ENCODE measurements at places on chromosomes 6 and 20.

DNA sequence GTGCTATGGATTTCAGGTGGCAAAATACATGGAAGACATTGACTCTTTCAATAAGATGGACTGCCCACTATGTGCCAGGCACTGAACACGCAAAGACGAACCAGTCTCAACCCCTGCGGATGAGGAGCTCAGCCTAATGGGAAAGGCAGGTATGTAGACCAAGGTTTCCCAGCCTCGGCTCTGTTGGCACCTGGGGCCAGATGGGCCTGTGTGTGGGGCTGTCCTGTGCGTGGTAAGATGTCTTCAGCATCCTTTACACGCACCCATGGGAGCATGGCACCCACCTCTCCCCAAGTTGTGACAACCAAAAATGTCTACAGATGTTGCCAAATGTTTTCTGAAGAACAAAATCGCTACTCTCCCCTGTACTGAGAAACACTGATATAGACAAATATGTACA, 82.6 kb upstream of the FOXQ1 start:
- no peak for DNase-seq

- no peak for DNase-seq
These were observed 5.2 kb downstream of the HIVEP1 start for GRCh38 chr6:12017263-12017662.

DNA sequence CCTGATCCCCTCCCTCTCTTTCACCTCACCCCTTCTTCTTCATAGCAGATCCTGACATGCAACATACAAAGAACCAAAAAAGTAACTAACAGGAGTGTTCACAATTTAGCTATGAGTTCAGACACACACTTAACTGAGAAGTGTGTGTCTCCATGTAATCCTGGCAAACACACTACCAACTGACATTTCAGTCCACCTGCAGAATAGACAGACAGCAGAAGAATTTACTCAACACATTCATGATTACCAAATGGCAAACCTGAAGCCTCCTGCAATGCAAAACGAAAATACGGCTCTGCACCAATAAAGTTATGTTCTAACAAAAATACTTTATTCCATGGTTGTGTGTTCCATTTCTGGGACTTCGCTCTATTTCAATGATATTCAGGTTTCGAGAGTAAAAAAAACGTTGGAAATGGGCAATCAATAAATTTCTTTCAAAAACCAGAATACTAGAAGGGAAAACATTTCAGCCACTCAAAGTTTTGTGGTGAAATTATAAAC, 2.6 kb downstream of the BACH2 start:
- DNase-seq = no peak

- no peak for DNase-seq
These were observed 17.5 kb downstream of the CPNE5 start for GRCh38 chr6:36821581-36822335.

- DNase-seq = no peak
These were observed 43.0 kb downstream of the VEGFA start for GRCh38 chr6:43812850-43813578.

DNA sequence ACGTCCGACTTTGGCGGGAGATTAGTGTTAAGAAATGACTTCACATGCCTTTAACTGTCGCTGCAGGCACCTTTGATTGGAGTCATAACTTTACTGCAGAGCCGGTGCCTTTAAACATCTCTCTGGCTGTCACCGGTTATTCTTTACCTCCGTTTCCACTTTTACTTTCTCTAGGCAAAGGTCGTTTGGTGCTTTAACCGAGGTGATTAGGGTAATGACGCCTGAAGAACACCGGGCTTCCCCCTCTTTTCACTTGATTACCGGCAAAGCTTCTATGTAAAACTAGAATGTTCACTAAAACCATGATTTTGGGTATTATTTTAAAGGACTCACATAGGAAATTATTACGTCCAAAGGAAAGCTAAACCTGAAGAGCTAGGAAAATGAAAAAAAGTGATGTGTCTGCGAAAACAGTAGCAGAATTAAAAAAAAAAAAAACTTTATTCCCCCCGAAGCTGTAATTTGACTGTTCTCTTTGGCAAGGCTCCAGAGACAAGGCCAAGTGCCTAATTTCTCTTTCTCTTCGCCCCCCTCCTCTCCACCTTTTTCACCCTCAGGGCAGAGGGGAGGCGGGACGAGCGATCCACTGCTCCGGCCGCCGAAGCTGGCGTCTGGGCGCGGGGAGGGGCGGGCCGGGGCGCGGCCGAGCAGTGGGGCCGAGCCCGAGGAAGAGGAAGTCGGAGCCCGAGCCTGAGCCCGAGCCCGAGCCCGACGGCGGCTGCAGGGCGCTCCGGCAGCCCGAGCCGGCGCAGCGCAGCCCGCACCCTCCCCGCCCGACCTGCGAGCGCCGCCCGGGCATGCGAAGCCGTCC, at the start of gene PLEKHG1:
TSS of gene PLEKHG1 (plus strand) at position 687 of the 811 bp plus-strand sequence. CDS start 133,797 bp downstream, outside the sequence.
- DNase-seq = peak; percentile 53

DNA sequence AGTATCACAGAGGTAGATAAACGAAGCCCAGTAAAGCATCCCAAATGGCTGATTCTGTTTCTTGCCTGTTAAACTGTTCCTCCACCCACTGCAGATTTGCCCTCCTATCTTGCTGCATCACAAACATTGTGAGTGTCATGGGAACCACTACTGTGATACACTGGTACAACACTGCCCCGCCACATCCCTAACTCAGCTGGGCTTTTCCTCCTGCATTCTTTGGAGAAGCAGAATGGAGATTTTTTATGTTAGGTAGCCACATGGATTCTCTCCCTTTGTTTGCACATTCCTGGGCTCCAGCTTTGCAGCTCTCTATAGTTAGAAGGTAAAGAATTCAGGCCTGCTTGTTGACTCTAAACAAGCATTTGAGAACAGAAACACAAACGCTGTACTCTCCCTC, 234.1 kb downstream of the TMEM242 start:
- DNase-seq = no peak

GRCh38 chr6:31168606-31169005, 1.9 kb downstream of the POU5F1 start:
- DNase-seq = no peak

DNA sequence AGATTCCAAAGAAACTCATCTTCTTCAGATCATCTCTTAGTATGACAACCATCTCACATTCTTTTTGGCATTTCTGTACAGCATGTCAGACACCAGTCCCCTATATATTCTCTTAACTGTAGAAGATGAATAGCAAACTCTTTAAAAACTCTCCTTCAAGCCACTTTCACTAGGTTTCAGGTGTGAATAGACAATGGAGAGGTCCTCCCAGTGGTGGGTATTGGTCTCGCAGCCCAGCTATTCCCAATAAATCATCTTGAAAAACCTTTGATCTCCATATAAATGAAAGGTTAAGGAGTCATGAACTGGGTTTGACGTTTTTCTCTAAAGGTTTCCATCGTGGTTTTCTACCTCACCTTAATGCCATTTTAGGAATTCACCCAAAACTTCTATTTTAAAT, 180.0 kb downstream of the GJA1 start:
- no peak for DNase-seq

DNA sequence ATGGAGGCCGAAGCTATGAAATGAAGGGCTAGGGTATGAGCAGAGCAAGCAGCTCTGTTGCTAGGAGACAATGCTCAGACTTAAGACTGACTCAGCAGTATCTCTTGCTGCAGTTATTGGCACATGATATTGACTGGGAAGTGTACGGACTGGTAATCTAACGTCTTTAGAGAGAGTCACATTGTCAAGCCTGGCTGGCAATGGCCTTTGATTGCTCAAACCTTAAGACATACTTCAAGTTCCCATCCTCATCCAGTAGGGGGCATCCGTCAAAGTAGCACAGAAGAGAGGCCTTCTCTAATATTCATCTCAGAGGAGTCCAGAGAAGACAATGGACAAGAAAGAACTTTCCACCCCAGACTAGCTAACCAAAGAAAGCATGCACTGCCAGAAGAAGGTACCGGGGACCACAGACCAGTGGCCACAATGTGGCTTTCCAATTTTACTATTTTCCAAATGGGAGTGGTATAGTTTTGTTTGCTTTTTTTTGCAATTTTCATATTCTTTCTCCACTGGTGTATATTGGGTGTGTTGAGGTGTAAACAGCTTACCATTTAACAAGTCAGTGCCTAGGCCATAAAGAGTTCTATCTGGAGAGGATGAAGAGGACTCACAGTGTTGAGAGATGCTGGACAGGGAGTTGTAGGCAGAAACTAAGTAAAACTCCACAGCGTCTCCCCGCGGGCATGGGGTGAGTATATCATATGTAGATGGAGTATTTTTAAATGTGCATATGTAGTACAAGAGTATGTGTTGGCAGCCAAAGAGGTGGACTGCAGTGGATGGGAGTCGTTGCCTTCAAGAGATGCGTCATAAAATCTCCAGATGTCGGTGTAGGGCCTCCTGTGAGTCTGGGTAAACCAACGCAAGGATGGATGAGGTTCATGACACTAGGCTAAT, 36.7 kb downstream of the LRFN2 start:
- peak; percentile 13 for DNase-seq

Data from stimulated activated CD4-positive, alpha-beta T cell treated with anti-CD3 and anti-CD28 coated beads, Interleukin-2, amount 100 ng/mL, for 48 hours (primary cell).